Activated T-helper 1 cell treated with anti-CD3 and anti-CD28 coated beads, Interleukin-12 subunit alpha, Interleukin-12 subunit beta, Interleukin-2, Interleukin-4 antibody, amounts not matched to agents 30 ng/mL and 10 ng/mL and 1 ng/mL, durations not matched to agents 14 hours and 24 hours and 36 hours (primary cell): ENCODE measurements at places on chromosomes 3 and 15. TPM values are rescaled to one million over a fixed set of nuclear protein-coding genes. Genes with fewer than 3 reads are reported as not detected.
A peak's percentile ranks its signal among the peaks of the same experiment; 100 is the strongest.

DNA sequence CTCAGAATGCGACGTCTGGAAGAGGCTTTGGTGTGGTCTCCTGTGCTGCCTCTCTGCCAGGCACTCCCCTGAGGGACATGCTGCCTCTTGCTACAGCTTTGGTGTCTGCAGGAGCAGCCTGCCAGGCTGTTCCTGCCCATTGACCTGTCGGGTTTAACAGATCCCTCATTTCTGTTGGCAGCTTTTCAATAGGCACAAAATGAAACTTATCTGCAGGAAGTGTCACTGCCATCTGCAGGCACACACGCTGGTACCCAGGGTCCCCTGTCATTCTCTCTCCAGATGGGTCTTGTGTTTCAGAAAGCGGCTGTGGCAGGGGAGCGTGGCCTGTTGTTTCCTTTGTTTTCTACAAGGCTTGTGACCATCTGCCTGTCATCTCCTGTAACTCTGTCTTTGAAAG is 328.3 kb upstream of the CHRM5 start:
- no peak for DNase-seq
- H3K27ac ChIP-seq: no peak overlapping the region
- no peaks in the 10 kb centered on the region for H3K36me3 ChIP-seq
- peaks cover 4% of the 10 kb centered on the region for H3K27me3 ChIP-seq
- H3K4me1 ChIP-seq: no peaks in the 10 kb centered on the region

- H3K4me3 ChIP-seq: peak overlapping the region; percentile 72
- H3K4me1 ChIP-seq: peaks cover 47% of the 10 kb centered on the region
- H3K27me3 ChIP-seq: no peaks in the 10 kb centered on the region
These were observed 10.4 kb downstream of the PEAK1 start for GRCh38 chr15:77409259-77410156.

DNA sequence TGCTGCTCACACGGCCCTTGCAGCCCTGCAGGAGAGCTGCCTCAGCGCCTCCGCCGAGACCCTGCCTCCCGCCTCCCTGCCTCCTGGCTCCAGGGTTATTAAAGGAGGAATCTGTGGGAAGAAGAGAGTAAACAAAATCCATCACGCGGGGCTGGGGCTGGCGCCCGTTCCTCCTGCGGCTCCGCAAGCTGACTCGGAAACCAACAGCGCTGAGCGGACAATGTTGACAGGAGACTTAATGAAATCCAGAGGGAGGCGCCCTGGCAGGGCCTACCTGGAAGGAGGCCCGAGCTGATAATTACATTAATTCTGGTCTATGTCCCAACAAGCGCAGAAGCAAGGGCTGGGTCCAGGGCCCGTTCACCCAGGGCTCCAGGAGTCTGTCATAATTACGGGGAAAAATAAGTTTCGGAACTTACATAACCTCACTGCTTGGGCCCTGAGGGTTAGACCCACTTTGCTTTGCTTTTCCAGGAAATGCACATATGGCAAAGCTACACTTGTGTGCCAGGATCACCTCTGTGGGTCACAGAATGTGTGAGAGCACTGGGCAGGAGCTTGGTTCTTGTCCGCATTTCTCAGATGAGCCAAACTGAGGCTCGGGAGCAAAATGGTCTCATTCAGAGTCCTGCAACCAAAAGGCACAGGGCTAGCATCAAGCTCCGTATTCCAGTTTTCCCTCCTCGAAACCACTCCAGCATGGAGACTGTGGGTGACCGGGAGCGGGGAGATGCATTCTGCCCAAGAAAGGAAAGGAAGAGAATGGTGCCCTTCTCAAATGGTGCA is 43.8 kb upstream of the SLC6A6 start:
- H3K27me3 ChIP-seq: no peaks in the 10 kb centered on the region
- no peaks in the 10 kb centered on the region for H3K4me1 ChIP-seq
- no peak for DNase-seq
- no peaks in the 10 kb centered on the region for H3K36me3 ChIP-seq
- no peak overlapping the region for H3K4me3 ChIP-seq

GRCh38 chr3:156543043-156543555 is 11.8 kb downstream of the SSR3 start:
- no peak for DNase-seq
- no peaks in the 10 kb centered on the region for H3K27me3 ChIP-seq
- H3K4me3 ChIP-seq: no peak overlapping the region
- H3K4me1 ChIP-seq: peaks cover 22% of the 10 kb centered on the region
- H3K27ac ChIP-seq: no peak overlapping the region

- no peak overlapping the region for H3K4me3 ChIP-seq
- peaks cover 8% of the 10 kb centered on the region for H3K4me1 ChIP-seq
- no peak overlapping the region for H3K27ac ChIP-seq
- H3K36me3 ChIP-seq: no peaks in the 10 kb centered on the region
- H3K27me3 ChIP-seq: no peaks in the 10 kb centered on the region
- DNase-seq: no peak
These were observed 77.5 kb upstream of the PRR23C start for GRCh38 chr3:139122221-139122581.

DNA sequence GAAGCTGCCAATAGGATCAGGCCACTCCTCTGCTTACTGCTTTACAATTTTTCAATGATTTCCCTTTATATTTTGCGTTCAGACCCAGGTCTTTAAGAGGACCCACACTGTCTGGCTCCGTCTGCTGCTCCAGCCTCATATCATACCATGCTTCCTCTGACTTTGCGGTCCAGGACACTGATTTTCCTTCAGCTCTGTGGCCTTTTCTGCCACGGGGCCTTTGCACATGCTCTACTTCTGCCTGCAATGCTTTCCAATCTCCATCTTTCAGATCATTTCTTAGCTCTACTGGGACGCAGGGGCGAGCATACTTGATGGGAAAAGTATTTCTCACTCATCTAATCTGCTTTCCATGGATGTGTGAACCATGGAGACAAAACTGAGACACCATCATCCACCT is 23.0 kb upstream of the SH3GL3 start:
- H3K36me3 ChIP-seq: no peaks in the 10 kb centered on the region
- H3K4me1 ChIP-seq: no peaks in the 10 kb centered on the region
- no peak for DNase-seq
- H3K4me3 ChIP-seq: no peak overlapping the region
- H3K27ac ChIP-seq: no peak overlapping the region
- peaks cover 6% of the 10 kb centered on the region for H3K27me3 ChIP-seq

DNA sequence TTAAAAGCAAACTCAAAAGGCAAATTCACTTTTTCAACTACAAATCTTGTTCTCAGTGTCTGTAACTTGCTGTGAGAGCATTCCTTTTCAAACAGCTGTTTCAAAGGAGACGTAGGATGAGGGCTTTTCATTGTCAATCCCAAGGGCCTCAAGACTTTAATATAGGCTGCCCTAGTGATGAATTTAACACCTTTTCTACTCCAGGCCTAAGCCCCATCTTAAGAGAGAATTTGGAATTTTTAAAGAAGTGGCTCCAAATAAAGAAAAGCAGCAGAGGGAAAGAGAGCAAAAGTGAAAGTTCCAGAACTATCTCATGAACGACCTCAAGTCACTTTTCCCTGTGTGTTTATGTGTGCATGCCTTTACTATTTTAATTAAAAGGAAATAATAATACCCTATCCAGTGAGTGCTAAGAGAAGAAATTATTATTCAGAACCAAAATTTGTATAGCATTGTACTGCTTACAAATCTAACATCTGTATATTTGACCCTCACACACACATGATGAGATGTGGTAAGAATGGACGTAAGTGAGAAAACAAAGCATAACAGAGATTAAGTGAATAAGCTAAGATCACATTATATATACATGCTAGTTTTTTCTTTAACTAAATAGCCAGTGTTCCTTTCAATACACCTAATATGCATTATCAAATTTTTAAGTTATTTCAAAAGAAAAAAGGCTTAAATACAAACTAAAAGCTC is 196.4 kb downstream of the VGLL3 start:
- no peak overlapping the region for H3K4me3 ChIP-seq
- H3K27me3 ChIP-seq: no peaks in the 10 kb centered on the region
- no peaks in the 10 kb centered on the region for H3K4me1 ChIP-seq
- DNase-seq: no peak
- no peaks in the 10 kb centered on the region for H3K36me3 ChIP-seq

- no peak overlapping the region for H3K4me3 ChIP-seq
- H3K27ac ChIP-seq: no peak overlapping the region
- H3K36me3 ChIP-seq: no peaks in the 10 kb centered on the region
These were observed 339.1 kb upstream of the RGMA start for GRCh38 chr15:93428150-93428549.

DNA sequence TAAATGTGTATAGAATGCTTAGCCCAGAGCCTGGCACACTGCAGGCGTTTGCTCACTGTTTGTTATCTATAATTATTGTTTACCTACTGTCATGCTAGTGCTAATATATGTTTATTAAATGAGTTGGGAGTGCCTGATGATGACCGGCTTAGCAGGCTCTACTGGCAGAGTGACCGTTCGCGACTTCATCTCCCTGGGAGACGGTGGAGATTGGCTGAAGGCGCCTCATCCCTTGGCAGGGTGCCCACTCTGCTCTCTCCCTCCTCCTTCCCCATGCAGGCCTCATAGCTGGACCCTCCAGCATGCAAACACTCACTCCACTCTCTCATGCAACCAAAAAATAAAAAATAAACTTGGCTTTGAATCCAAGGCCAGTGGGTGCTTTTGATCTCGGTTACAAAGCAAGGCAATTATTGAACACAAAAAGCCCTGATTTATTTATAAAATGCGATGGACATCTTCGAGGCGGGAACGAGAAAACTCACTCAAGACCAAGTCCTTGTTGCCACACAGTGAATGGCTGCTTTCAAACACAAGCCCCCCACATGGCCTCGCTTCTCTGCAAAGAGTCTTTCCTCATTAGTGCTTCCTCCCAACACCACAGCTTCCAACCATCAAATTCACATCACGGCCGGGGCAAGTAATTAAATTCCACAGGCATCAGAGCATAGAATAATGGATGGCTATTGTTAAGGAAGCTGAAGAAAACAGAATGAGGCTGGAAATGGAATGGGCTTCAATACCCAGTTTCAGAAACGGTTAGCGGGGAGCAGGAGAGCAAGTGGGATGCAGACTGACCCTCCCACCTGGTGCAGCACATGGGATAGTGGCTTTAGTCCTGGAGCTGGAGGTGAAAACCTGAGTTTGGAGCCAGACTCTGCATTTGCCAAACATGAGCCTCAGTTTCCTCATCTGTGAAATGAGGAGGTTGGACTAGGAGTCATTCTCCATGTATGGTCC is 135.7 kb upstream of the RAD18 start:
- no peaks in the 10 kb centered on the region for H3K4me1 ChIP-seq
- H3K27ac ChIP-seq: no peak overlapping the region
- no peak for DNase-seq
- H3K36me3 ChIP-seq: no peaks in the 10 kb centered on the region
- peaks cover 4% of the 10 kb centered on the region for H3K27me3 ChIP-seq
- no peak overlapping the region for H3K4me3 ChIP-seq

- no peak for DNase-seq
- no peaks in the 10 kb centered on the region for H3K4me1 ChIP-seq
- H3K4me3 ChIP-seq: no peak overlapping the region
- no peak overlapping the region for H3K27ac ChIP-seq
These were observed 18.6 kb upstream of the MYZAP start for GRCh38 chr15:57573151-57573550.

DNA sequence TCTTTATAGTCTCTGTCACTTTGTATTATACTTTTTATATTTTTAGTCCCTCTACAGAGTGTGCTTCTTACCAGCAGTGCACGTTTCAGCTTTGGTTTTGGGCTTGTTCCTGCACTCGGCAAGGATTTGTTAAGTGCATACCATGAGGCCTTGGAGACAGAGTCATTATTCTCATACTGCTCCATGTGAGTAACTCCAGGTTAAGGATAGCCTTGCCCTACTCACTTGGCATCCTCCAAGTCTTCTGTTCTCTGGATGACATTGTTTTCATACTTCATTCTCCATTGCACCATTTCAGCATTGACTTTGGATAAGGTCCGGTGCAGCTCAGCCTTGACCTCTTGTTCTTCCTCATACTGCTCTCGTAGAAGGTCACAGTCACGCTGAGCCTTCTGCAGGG is 96.4 kb downstream of the MYH15 start:
- H3K4me1 ChIP-seq: no peaks in the 10 kb centered on the region
- no peak overlapping the region for H3K27ac ChIP-seq

- H3K4me3 ChIP-seq: no peak within 1 kb of the TSS
- H3K27me3 ChIP-seq: peaks cover 12% of the 10 kb centered on the region
- no peak for DNase-seq
- no peaks in the 10 kb centered on the region for H3K36me3 ChIP-seq
These were observed at the start of gene PDZRN3 for GRCh38 chr3:73624821-73625665. PDZRN3 (minus strand) TSS chr3:73624941.

GRCh38 chr15:88637841-88638625 is 783 bp upstream of the ISG20 start:
- H3K36me3 ChIP-seq: peaks cover 38% of the 10 kb centered on the region
- peaks cover 1% of the 10 kb centered on the region for H3K27me3 ChIP-seq
- H3K4me1 ChIP-seq: peaks cover 77% of the 10 kb centered on the region
- no peak for DNase-seq
- peak overlapping the region; percentile 96 for H3K27ac ChIP-seq
- peak overlapping the region; percentile 86 for H3K4me3 ChIP-seq

- DNase-seq: no peak
- peaks cover 9% of the 10 kb centered on the region for H3K4me1 ChIP-seq
- peaks cover 20% of the 10 kb centered on the region for H3K27me3 ChIP-seq
These were observed 188.6 kb downstream of the NLGN1 start for GRCh38 chr3:173586166-173586565.

- no peak for DNase-seq
- no peaks in the 10 kb centered on the region for H3K36me3 ChIP-seq
- H3K4me3 ChIP-seq: no peak overlapping the region
- H3K27ac ChIP-seq: peak overlapping the region; percentile 29
- peaks cover 36% of the 10 kb centered on the region for H3K4me1 ChIP-seq
These were observed 147.1 kb downstream of the PGPEP1L start for GRCh38 chr15:98860281-98861041.

- peaks cover 20% of the 10 kb centered on the region for H3K4me1 ChIP-seq
- DNase-seq: no peak
- no peak overlapping the region for H3K4me3 ChIP-seq
- H3K27me3 ChIP-seq: peaks cover 2% of the 10 kb centered on the region
- H3K27ac ChIP-seq: no peak overlapping the region
These were observed 61.7 kb upstream of the PPIB start for GRCh38 chr15:64224511-64224910.

GRCh38 chr3:60260546-60260945 is 990.7 kb downstream of the FHIT start:
- H3K27ac ChIP-seq: no peak overlapping the region
- H3K27me3 ChIP-seq: no peaks in the 10 kb centered on the region
- no peak overlapping the region for H3K4me3 ChIP-seq

DNA sequence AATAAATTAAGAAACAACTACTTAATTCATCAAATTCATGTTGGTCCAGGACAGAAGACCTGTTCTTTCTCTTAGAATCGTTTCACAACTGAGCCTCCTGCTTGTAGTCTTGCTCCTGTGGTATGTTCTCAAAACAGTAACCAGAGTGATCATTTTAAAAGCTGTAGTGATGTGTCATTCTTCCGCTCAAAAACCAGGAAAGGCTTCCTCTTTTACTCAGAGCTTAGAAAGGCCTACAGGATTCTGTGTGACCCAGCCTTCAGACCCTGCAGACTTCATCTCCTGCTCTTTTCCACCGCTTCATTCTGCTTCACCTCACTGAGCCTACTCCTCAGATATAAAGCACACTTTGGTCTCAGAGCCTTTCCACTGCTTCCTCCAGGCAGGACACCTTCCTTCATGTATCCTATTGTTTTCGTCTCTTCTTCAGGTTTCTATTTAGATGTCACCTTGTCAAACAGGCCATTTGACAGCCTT is 22.7 kb downstream of the ST6GAL1 start:
- peak overlapping the region; percentile 89 for H3K27ac ChIP-seq
- DNase-seq: peak; percentile 16
- H3K27me3 ChIP-seq: no peaks in the 10 kb centered on the region
- H3K4me3 ChIP-seq: peak overlapping the region; percentile 59
- H3K36me3 ChIP-seq: peaks cover 71% of the 10 kb centered on the region
- H3K4me1 ChIP-seq: peaks cover 83% of the 10 kb centered on the region

Gene THAP10
- not detected in 2 replicates for total RNA-seq

Gene ZNF609
- total RNA-seq: 65.4 and 73.8 TPM in 2 replicates

Gene ZIC1
- not detected in 2 replicates for total RNA-seq

Gene GOLGA6L10
- 0.32 and 1.2 TPM in 2 replicates for total RNA-seq

Gene LRRC34
- 2.8 and 2.9 TPM in 2 replicates for total RNA-seq

Gene DAZL
- 0.10 TPM in 2 replicates for total RNA-seq

Gene RETNLB
- not detected in 2 replicates for total RNA-seq

Gene WDR76
- 71.1 and 75.2 TPM in 2 replicates for total RNA-seq
